ENCODE measurements at places on chromosomes 7 and 10.

GRCh38 chr10:26412932-26413331 is 25.2 kb upstream of the APBB1IP start:
- no peak for DNase-seq

GRCh38 chr10:114057855-114058254 is 14.2 kb downstream of the ADRB1 start:
- DNase-seq = no peak

- DNase-seq = no peak
These were observed 78.1 kb downstream of the CDK1 start for GRCh38 chr10:60856405-60856804.

- DNase-seq = no peak
These were observed 150.4 kb downstream of the TAX1BP1 start for GRCh38 chr7:27890205-27890849.

- no peak for DNase-seq
These were observed 60.6 kb upstream of the UBE3C start for GRCh38 chr7:157077986-157078644.

GRCh38 chr10:82213784-82214183 is 338.8 kb downstream of the NRG3 start:
- DNase-seq = no peak

- no peak for DNase-seq
These were observed 967.8 kb upstream of the SORCS1 start for GRCh38 chr10:108132303-108132702.

GRCh38 chr7:80362677-80363076 is 149.2 kb downstream of the GNAT3 start:
- no peak for DNase-seq

- DNase-seq = no peak
These were observed 26.9 kb upstream of the BPGM start for GRCh38 chr7:134619627-134620331.
